WTC11 (cell line): ENCODE measurements at places on chromosomes 6 and 20. TPM values are rescaled to one million over a fixed set of nuclear protein-coding genes. Genes with fewer than 3 reads are reported as not detected.

Gene UNC5CL
- total RNA-seq: 3.3 to 4.5 TPM (median 3.6 TPM) in 3 replicates

Gene BNIP5
- 0.05 TPM in 1 of 3 replicates, not detected in the others for total RNA-seq

Gene COL21A1
- 4.4 to 5.5 TPM (median 4.4 TPM) in 3 replicates for total RNA-seq

Gene CGAS
- 5.6 to 6.4 TPM (median 5.7 TPM) in 3 replicates for total RNA-seq

Gene FNDC1
- 0.23 to 0.44 TPM (median 0.34 TPM) in 3 replicates for total RNA-seq

Gene SLC16A10
- total RNA-seq: 14.9 to 18.4 TPM (median 16.0 TPM) in 3 replicates

Gene EDN3
- total RNA-seq: 0.09 to 0.25 TPM (median 0.13 TPM) in 3 replicates

Gene OPRL1
- 1.7 to 2.2 TPM (median 2.0 TPM) in 3 replicates for total RNA-seq

Gene SYCP2L
- 5.4 to 6.7 TPM (median 6.3 TPM) in 3 replicates for total RNA-seq

Gene LGSN
- total RNA-seq: 0.11 to 0.35 TPM (median 0.18 TPM) in 3 replicates

Gene CMTR1
- total RNA-seq: 33.3 to 38.6 TPM (median 35.8 TPM) in 3 replicates

Gene CENPQ
- total RNA-seq: 13.1 to 14.2 TPM (median 14.0 TPM) in 3 replicates

Gene TUBB2A
- 357 to 403 TPM (median 394 TPM) in 3 replicates for total RNA-seq

Gene PACSIN1
- total RNA-seq: 10.6 to 12.6 TPM (median 10.7 TPM) in 3 replicates

Gene OR2H2
- total RNA-seq: not detected in 3 replicates

- no peak for DNase-seq
Measured at GRCh38 chr20:9500121-9500520, 14.3 kb upstream of the LAMP5 start.

DNA sequence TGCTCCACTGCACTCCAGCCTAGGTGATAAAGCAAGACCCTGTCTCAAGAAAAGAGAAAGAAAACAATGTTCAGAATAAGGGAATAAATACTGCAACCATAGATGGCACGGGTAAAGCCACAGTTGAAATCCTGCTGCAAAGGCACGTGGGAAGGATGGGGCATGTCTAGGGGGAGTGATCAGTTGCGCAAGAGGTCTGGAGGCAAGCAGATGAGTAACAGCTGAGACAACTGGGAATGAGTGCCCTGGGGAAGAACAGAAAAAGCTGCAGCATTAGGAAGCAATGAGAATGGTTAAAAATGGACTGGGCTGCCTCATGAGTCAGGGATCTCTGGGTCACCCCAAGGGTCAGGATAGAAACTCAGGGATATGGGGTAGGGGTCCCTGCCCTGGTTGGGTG lies 96.3 kb downstream of the GMPR start:
- no peak for DNase-seq

GRCh38 chr6:132482581-132482980 lies 30.3 kb downstream of the STX7 start:
- DNase-seq: no peak

DNA sequence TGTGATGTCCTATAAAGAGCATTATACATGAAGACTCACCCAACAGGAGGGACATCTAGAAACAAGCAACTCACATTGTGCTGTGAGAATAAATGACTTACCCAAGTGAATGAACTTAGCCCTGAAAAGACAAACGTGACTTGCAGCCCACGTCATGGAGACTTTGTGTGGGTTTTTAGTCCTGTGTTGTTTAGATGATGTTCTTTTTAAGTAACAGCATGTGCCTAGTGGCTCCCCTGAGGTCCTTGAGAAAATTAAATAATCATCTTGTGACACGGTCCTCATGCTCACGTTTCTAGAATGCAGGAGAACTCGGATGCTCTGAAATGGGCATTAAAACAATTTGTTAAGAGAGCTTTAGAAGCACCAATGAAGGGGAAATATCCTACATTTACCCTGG lies 165.1 kb downstream of the SASH1 start:
- DNase-seq: no peak

DNA sequence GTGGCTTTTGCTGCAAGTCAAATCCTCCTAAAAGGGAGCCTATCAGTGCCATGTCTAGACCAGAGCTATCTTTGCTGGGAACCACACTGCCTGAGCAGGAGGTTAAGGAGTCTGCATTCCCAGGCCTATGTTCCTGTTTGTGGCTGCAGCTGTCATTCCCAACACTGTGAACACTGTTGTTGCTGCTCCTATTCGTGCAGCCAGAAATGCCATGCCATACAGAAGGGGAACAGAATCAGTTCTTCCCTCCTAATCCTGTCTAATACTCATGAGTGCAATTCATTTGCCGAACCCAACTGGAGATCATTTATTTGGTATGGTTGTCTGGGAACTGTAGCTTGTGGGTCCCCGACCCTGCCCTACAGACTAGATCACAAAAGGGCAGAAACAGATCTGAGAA lies 406.5 kb upstream of the GJE1 start:
- DNase-seq: no peak

GRCh38 chr6:6317825-6318733 lies 2.4 kb downstream of the F13A1 start:
- peak; percentile 22 for DNase-seq

DNA sequence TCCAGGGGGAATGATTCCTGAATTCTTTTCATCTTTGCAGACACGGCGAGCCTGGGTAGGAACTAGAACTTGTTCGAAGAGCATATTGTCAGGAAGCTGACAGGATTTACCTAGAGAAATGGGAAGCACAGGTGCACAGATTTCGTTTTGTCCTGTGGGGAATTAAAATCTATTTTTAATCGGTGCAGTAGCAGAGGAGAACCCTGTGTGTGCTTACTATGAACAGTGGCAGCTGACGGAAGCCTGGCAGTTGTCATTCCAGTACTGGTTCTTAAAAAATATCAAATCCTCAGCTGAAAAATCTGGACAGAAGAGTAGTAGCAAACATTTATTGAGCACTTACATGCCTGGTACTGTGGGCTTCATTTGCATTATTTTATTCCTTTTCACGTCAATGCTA lies 609.0 kb downstream of the QKI start:
- DNase-seq: no peak

DNA sequence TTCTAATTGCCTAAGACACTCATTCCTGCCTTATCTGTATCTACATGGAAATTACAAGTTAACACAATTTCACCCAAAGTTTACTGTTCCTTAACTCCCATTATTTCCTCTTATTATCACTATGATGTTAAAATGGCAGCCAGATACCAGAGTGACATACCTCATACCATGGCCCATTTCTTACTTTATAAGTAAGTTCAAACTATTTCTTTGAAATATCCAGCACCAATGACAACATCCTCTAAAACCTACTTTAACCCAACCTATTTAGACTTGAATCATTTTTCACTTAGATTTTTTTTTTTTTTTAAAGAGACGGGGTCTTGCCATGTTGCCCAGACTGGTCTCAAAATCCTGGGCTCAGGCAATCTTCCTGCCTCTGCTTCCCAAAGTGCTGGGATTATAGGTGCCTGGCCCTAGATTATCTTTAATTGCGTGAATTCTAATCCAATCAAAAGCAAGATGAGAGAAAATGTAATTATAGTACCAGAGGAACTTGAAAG lies 10.0 kb downstream of the REV3L start:
- DNase-seq: no peak

DNA sequence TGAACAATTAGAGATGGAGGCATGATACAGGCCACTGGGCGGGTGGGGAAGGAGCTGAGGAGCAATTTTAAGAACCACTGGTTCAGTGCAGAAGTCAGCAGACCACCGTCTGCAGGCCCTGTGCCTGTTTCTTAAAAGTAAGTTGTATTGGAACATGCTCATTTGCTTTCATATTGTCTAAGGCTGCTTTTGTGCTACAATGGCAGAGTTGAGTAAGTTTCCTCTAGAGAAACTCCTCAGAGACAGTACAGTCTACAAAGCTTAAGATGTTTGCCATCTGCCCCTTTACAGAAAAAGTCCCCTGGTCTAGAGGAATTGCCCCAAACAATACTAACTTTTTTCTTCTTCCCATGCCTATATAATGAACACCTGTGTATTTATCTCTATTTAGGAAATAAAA lies 28.5 kb upstream of the UBE2J1 start:
- no peak for DNase-seq

DNA sequence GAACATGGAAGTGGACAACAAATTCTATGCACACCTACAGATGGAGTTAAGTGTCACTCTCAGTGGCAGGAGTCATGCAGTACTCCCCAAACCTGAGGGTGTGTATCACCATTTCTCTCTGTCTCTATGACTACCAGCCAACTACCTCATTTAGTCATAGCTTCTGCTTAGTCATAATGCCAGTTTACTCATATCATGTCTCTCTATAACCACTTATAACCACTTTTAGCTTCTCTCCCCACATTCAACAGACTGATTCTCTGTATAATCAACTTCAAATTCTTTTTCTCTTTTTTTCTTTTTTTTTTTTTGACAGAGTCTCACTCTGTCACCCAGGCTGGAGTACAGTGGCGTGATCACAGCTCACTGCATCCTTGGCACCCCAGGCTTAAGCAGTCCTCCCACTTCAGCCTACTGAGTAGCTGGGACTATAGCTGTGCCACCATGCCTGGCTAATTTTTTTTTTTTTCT lies 13.8 kb upstream of the GTF3C6 start:
- no peak for DNase-seq

GRCh38 chr20:944148-944547 lies 28.0 kb upstream of the ANGPT4 start:
- DNase-seq: no peak

DNA sequence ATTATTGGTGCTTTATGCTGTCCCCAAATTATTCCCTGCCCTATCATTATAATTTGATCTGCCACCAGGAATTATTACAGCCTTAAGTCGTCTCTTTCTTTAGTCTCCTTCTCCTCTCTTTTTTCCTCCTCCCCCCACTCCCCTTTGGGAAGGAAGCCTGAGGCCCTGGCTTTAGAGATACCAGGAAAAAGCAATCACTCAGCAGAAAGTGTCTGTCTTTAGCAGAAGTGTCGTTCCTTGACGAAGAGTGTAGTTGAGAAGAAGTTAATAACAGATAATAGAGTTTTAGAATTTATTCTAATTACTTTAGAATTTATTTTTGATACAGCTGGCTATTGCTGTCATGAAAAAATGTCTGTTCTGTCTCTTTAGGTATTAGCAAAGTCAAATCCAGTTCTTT lies 16.5 kb downstream of the LIN28B start:
- DNase-seq: no peak

- DNase-seq: no peak
Measured at GRCh38 chr6:130907687-130908086, 80.5 kb downstream of the SMLR1 start.

- DNase-seq: no peak
Measured at GRCh38 chr20:1595333-1595732, 24.5 kb downstream of the SIRPB1 start.
